ENCODE measurements at places on chromosomes 11 and 22. TPM values are rescaled to one million over a fixed set of nuclear protein-coding genes. Genes with fewer than 3 reads are reported as not detected.

The FGF19 gene
- not detected for total RNA-seq

The ZP1 gene
- total RNA-seq = not detected

The ZNF280A gene
- total RNA-seq = not detected

The BTG4 gene
- not detected for total RNA-seq

The OR52H1 gene
- total RNA-seq = 2.1 TPM

The CARNS1 gene
- 0.68 TPM for total RNA-seq

The NOX4 gene
- total RNA-seq = 0.30 TPM

DNA sequence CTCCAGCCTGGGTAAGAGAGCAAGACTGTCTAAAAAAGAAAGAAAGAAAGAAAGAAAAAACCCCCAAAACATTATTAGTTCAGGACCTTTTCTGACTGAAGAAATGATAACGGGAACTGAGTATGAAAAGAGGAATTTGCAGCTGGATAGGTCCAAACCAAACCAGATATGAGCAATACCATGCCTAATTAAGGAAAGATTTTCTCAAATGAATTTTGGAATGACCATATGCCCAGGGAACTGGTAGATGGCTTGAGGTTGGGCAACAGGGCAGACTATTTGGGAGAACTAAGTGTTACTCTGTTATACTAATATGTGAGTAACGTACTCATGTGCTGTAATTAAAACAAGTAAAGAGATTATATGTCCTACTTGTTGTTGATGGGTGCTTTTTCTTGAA, 186.1 kb downstream of the TMEM135 start:
- no peak for DNase-seq

DNA sequence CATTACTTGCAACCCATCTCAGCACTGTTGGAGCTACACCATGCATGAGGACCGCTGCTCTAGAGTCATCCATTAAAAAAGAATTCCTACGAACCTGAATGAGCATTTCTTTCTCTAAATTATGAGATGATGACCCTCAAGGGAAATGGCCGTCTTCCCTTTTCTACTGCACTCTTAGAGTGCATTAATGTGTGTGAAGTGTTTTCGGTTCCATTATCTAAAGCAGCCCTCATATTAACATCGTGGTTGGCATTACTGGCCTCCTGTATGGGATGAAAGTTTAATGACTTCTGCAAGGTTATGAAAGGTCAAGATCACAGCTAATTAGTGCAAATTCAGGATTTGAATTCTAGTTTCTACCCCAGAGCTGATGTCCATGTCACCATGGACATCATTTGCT, 16.7 kb downstream of the CD44 start:
- DNase-seq = no peak

DNA sequence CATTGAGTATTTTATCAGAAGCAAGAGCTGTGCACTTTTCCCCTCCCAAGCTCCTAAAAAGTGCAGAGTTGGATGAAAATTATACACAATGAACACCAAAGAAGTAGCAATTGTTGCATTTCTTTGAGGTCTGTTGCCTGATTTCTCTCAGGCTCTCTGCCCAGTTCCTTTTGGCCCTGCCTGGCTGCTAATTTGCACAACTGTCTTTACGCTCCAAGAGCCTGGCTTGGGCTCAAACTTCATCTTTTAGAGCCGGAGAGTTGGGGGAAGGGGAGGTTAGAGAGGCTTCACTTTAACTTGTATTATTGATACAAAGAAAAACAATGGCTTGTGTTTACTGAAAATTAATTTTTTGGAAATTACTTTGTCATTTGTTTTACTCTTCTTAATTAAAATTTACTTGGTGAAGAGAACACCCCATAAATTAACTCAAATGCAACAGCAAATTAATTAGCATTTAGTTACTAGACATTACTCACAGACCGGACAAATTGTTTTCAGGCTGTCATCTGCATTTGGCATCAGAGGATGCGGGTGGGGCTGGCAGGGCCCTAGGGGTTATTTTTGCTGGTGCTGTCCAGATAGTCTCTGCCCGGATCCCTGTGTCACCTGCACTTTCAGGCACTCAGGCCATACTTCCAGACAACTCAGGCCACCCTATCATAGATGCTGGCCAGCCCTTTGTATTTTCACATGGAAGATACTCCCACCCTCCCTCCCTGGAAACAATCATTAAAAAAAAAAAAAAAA, 407.3 kb downstream of the NXPE2 start:
- no peak for DNase-seq

- DNase-seq = no peak
Measured at GRCh38 chr22:39655831-39656230, 85.3 kb downstream of the CACNA1I start.

GRCh38 chr11:103055221-103055890, 36.6 kb downstream of the DCUN1D5 start:
- no peak for DNase-seq

- no peak for DNase-seq
Measured at GRCh38 chr11:97202613-97203292, 812.9 kb downstream of the JRKL start.

DNA sequence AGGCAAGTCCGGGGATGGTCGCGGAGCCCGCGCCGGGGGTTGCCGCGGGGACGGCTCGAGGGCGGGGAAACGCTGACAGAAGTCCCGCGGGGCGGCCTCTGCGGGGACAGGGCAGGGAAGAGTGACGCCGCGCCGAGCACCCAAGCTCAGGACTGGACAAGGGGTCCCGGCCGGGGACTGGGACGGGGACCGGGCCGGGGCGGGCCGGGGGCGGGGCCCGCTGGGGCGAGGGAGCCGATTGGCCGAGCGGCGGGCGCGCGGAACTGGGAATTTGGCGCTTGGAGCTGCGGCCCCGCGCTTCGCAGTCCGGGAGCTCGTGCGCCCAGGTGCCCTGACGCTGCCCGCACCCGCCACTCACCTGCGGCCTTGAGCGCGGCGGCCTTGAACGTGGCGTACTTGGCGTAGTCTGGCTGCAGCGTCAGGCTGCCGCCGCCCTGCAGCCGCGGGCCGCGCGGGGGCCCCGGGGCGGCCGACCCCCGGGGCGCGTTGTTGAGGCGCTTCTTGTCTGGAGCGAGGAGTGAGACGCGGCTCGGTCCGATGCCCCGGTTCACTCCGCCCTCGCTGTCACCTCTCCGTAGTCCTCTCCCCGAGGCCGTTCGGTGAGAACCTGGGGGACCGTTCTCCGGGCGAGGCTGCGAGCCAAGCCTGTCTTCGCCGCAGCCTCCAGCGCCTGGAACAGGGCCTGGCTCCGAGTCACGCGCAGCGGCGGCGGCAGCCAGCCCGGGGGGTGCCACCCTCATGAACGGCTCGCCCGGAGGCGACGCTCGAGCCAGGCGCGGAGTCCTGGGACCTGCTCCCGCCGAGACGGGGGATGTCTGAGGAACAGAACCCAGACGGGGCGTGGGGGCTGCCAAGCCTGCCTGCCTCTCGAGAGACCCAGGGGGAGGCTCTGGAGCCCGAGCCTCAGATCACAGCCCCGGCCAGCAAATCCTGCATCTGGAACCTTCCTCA, 4.5 kb downstream of the SHISA8 start:
- peak; percentile 57 for DNase-seq

DNA sequence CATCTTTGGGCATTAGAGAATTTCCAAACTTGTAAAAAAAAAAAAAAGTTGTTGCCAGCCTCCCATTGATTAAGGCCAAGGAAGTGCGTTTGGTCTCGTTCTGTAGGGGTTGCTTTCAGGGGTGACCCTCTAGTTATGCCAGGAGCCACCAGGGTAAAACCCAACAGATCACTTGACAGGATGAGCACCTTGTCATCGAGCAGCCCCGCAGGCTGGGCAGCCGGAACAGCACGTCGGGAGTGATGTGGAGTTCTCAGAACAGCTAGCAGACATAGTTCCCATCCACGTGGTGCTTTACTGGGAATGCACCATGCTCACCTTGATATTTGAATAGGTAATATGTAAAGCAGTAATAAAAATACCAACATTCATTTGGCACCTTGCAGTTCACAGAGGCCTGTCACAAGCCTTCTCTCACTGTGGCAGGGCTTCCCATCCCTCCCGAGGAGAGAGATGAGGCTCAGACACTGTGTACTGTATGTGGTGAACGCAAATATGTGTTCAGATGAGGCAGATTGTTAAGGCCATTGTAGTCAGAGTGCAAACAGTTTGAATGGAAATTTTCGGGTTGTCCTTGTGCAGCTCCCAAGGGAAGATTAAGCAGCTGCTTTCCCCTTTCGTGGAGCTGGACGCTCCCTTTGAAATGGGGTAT, 70.9 kb upstream of the SORL1-AS1 start:
- no peak for DNase-seq

- DNase-seq = no peak
Measured at GRCh38 chr22:48576333-48577013, 1251.2 kb downstream of the BRD1 start.

DNA sequence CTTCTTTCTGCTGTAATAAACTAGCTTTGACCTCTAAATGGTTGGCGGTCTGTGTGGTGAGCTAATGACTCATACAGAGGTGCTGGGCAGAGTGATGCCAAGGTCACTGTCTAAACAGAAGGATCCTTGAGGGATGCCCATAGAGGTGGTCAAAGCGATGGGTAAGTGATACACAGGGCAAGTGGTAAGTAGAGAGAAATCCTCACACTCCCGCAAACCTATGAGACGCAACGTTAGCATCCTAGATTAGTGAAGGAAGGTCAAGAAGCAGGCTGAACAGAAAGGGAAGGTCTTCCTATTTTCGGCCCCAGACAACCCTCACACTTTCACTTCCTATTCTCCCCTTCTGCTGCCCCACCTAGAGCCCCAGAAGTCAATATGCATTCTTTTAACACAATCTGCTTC, 65.6 kb upstream of the SESN3 start:
- no peak for DNase-seq

DNA sequence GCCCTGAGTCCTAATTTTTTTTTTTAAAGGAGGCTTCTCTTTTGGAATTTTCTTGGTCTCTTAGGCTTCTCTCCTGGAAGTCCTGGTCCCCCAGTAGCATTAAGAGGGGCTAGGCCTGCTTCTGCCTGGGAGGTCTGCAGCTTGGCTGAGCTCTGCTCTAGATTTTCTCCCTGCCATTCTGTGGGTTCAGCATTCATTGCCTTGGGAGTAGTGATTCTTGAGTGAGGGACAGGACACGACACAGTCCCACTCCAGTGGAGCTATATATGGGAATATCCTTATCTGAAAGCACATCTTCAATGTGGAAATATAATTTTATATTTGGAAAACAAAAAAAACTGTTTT, 3.7 kb downstream of the IGSF22 start:
- no peak for DNase-seq

- no peak for DNase-seq
Measured at GRCh38 chr11:129410395-129410960, 34.8 kb downstream of the BARX2 start.

Data from suprapubic skin (tissue), 4 donors.